Fibroblast of mammary gland (primary cell): ENCODE measurements at places on chromosomes 5 and 9.

- no peak for DNase-seq
Measured at GRCh38 chr5:172188893-172189692, 1.1 kb upstream of the STK10 start.

- peak; percentile 93 for DNase-seq
Measured at GRCh38 chr5:151745071-151745705, 13.2 kb downstream of the ATOX1 start.

GRCh38 chr5:119400245-119400644 is 44.4 kb downstream of the TNFAIP8 start:
- DNase-seq = no peak

DNA sequence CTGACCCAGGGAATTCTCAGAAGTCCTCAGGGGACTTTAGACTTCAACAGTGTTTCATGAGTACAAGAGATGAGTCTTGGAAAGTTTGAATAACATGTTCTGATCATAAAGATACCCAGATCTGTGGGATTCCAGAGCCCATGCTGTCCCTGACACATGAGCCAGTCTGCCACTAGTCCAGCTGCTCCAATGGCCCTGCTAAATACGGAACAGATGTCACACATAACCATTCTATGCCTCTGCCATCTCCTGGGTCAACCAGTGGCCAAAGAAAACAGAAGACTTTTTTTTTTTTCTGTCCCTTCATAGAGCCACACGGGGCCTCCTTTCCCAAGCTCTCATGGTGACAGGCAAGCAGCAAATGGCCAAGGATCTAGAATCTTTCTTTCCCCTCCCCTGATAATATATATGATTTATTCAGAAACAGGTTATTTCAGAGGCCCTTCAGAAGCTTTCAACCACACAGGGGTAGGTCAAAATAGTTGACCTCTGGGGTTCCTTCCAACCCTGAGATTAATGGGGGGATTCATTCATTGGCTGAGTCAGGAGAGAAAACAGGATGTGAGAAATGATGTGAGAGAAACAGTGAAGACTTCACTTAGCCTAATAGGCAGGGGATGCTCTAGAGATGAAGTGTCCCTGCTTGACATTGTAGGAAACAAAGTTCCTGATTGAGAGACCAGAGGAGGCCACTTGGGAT is 367.7 kb downstream of the CDK5RAP2 start:
- no peak for DNase-seq

- no peak for DNase-seq
Measured at GRCh38 chr9:106112935-106113334, 418.6 kb downstream of the TMEM38B start.

DNA sequence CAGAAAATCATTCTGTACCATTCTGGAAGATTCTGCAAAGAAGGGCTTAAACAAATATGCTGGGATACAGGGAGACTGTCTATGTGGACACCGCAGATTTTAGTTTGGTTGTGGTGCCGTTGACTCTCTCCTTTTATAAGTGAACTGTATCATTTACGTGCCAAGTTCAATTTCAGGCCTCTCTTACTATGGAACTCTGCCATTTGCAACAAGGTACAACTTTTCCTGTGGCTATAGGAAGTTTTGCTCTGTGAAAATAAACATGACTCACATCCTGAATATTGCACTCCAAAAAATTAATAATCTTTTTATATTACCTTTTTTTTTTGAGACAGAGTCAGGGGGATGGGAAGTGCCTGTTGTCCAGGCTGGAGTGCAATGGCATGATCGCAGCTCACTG is 29.7 kb upstream of the CSNK1G3 start:
- no peak for DNase-seq

GRCh38 chr9:96253059-96253696 is 48.8 kb downstream of the HSD17B3 start:
- no peak for DNase-seq
